ENCODE measurements at places on chromosomes 6 and 20.

DNA sequence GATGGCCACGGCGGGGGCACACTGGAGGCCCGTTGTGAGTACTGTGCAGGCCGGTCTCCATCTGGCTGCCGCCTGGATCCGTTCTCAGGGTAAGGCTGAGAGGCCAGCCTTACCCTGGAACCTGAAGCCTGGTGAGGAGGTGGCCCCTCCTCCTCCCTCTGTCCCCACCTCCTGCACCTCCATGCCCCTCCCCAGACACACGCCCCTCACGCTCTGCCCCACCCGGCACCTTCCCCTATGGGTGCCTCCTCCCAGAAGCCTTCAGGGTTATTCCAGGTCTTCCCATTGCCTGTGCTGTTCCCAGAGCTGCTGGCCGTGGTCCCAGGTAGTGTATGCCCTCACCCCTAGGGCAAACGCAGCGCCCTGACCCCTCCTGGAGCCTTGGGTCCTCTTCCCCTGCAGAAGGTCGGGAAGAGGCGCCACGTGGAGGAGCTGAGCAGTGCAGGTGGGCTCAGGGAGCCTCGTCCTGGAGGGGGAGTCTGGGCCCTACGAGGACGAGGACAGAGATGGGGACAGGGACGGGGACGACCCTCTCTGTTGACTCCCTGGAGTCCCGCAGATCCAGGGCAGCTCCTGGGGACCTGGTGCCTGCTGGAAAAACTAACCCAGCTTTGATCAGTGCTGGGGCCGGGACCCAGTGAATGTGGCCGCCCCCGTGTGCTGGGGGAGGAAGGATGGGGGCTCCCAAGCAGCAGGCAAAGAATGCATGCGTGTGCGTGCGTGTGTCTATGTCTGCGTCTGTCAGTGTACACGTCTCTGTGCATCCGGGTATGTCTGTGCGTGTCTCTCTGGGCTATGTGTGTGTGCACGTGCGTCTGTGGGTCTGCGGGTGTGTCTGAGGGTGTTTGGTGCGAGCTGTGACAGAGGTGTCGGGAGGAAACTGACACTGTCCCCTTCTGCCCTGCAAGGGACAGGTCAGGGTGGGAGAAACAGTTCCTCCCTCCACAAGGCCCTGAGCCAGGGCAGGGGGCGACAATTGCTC, 8.2 kb upstream of the HRH3 start:
- no peak for ATAC-seq

- no peak for ATAC-seq
Observed at GRCh38 chr6:66190858-66191257, 483.8 kb upstream of the EYS start.

DNA sequence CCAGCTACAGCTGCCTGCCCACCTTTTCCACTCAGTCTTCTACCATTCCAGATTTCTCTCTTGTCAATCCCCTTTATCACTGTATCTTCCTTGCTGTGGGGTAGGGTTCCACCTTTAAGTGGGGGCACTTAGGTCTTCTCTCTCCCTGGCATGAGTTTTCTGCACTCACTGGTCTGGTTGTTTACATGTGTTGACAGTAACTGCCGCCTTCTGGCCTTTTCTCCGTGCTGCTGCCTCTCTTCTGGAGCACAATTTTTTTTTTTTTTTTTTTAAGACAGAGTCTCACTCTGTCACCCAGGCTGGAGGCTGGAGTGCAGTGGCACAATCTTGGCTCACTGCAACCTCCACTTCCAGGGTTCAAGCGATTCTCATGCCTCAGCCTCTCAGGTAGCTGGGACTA, 12.0 kb downstream of the RNF114 start:
- no peak for ATAC-seq

GRCh38 chr6:46128476-46128875, 1.3 kb upstream of the ENPP4 start:
- no peak for ATAC-seq

- no peak for ATAC-seq
Observed at GRCh38 chr20:25078662-25079061, 3.3 kb downstream of the VSX1 start.

All from activated CD4-positive, CD25-positive, alpha-beta regulatory T cell treated with anti-CD3 and anti-CD28 coated beads, Interleukin-2, amount 50 U/mL, for 24 hours (primary cell).